ENCODE measurements at places on chromosomes 16 and 17. TPM values are rescaled to one million over a fixed set of nuclear protein-coding genes. Genes with fewer than 3 reads are reported as not detected.

GRCh38 chr17:50210240-50211225 lies 9.1 kb upstream of the COL1A1 start:
- DNase-seq = no peak

GRCh38 chr17:49343273-49343672 lies 18.8 kb downstream of the ZNF652 start:
- peak; percentile 56 for DNase-seq

DNA sequence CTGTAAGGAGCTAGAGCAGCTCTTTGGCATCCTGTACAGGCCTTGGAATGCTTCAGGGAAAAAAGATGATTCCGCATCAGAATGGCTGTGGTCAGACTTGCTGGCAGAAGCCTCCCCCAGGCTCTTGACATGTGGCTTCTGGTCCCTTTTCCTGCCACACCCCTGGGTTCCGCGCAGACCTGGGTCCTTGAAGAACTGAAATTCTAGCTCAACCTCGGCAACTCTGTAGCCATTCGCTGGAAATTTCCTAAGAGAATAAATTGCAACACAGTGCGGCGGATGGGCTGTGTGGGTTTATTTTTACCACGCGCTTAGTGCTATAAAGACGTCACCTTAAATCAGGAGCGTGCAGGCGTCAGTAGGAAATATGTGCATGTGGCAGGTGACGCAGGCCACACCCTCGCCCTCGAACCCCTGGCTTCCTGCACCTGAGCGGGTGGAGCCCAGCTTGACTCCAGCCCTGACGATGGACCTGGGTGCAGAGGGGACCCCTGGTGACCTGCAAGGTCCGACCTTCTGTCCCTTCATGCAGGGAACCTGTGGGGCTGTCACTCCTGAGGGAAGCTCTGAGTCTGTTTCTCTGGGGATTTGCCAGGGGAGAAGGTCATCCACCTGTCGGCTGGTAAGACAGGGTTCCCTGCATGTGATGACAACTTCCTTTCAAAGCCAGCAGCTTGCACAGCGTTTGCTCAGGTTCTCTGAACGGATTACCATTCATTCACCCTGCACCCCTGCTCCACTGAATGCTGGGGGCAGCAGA lies 46.3 kb downstream of the METRNL start:
- peak; percentile 42 for DNase-seq

GRCh38 chr17:249236-249993 lies 68.0 kb upstream of the DOC2B start:
- DNase-seq = no peak

DNA sequence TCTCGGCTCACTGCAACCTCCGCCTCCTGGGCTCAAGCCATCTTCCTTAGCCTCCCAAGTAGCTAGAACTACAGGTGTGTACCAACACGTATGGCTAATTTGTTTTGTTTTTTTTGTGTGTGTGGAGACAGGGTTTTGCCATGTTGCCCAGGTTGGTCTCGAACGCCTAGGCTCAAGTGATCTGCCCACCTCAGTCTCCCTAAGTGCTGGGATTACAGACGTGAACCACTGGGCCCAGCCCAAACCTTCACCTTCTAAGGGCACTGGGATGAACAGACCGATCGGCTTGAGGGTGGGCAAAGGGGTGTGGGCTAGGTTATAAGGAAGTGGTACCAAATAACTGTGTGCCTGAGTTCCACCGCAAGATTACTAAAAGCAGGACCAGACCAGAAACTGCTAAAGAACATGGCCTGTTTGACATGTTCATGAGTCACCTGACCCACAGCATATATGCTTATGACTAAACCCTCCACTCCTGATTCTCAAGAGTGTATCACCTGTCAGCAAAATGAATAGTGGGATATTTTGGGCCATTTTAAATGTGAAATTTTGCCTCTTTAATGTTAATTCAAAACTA lies 8.1 kb downstream of the TMEM97 start:
- DNase-seq = no peak

GRCh38 chr17:28646039-28646754 lies 1.2 kb upstream of the BLTP2 start:
- peak; percentile 53 for DNase-seq

DNA sequence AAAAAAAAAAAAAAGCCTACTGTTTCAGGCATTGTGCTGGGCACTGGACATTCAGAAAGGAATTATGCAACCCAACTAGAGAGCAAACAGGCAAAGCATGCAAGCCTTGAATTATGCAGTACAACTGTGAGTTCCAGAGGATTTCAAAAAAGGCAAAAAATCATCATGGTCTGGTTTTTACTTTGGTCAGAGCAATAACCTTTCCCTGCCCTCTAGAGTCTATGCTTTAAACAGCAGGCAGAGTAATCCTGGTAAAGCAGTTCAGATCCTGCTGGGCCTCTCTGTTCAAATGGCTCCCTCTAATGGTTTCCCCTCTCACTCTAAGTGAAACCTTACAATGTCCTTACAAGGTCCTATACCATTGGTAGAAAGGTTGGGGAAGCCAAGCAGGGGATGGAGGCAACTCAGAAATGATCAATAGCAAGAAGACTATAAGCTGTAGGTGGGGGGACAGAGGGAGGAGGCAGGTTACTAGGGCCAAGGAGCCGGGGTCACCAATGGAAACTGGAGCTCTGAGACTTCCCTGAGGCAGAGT lies 4.6 kb upstream of the TAF15 start:
- peak; percentile 61 for DNase-seq

DNA sequence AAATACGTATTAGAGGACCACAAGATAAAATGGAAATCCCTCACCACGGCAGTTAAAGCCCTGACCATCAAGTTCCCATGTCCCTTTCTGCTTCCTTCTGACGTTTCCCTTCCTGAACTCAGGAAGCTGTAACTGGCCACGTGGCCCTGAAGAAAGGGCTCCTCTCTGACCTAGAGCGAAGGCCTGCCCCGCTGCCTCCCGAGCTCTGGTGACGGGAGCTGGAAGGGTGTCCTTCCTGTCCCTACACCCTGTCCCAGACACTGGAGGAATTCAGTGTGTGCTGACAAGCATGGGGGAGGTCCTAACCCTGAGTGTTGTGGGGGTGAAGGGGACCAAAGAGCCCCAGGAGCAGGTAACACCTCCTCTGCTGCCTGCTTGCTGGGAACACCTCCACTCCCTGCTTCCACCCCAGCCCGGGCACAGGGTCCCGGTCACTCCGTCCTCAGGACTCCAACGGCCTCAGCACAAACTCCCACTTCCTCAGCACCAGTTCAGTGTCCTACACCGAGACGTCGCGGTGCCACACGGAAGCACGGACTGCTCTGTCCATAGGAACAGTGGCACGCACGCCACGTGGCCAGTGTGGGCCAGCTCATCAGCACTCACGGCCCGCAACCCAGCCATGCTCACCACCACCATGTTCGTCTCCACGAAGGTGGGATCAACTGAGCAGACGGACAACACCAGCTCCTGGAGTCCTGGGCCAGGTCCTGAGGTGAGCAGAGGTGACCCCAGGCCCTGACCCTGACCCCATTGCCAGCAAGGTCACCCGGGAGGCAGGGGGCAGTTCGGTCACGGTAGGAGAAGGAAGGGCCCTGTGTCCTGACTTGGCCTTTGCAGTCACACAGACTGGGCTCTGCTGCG lies 16.9 kb downstream of the TMEM235 start:
- no peak for DNase-seq

DNA sequence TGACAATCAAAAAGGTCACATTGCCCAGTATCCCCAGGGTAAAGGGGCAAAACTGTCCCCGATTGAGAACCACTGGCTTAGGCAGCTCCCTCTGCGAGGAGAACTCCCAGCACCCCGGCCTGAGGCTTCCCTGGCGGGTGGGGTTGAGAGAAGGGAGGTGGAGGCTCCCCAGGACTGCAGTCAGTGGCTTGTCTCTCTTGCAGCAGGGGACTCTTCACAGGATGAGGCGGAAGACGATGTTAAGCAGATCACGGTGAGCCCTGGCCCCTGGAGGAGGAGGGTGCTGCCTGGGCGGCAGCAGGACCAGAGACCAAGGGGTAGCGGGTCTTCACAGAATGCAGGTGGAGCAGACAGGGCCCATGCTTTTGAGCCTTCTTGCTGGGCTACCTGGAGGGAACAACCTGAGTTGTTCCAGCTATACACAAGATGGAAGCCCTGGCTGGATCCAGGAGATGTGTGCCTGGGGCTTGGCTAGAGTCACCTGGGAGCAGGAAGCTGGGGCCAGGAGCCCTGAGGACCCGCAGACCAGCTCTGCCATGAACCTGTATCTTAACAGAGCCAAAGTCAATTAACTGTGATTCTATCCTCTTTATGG lies 16.8 kb downstream of the POLR3E start:
- no peak for DNase-seq

GRCh38 chr17:17114592-17115225 lies 72.5 kb downstream of the MPRIP start:
- DNase-seq = no peak

- DNase-seq = peak; percentile 20
Measured at GRCh38 chr16:2429771-2430663, 770 bp downstream of the CCNF start.

DNA sequence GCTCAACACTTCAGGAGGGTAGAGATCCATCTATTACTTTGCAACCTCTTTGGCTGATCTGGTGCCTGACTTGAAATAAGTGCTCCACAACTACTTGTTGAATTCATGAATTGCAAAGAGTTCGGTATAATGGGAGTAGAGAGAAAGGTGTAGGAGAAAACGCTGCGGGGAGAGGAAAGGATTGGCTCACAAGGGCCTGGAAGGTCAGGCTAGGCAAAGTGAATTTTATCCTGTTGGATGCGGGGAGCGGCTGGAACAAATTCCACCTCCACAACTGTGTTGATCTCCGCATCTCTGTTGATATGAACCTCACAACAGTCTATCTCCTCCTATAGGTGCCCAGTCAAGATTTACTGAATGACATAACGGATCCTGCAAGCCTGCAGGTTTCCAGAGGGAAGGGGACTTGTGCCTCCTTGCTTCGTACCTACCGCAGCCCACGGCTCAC lies 684 bp downstream of the SLX4 start:
- DNase-seq = peak; percentile 3

DNA sequence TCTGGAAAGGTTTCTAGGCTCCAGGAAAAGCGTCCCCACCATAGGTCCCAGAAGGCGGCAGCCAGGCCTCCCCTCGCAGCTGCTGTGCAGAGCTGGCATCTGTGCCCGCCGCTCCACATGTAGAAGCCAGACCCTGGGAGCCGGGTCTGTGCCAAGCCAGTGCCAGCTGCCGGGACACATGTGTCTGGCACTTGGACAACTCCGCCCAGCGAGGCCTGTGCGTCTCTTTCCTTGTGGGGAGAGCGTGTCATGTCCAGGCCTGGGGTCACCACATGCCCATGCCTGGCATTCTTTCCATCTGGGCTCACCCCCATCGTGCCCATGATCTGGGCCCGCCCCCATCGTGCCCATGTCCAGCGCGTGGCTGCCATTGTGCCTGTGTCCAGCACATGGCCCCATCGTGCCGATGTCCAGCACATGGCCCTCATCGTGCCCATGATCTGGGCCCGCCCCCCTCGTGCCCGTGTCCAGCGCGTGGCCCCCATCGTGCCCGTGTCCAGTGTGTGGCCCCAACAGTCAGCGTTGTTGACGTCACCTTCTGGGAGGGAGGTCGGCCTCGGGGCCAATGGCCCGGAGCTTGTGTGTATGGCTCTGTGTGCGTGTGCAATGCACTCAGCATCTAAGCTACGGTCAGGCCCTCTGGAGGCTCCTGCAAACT lies 13.3 kb upstream of the ACSF3 start:
- no peak for DNase-seq

- DNase-seq = no peak
Measured at GRCh38 chr17:73420897-73421296, 109.1 kb upstream of the CDC42EP4 start.

DNA sequence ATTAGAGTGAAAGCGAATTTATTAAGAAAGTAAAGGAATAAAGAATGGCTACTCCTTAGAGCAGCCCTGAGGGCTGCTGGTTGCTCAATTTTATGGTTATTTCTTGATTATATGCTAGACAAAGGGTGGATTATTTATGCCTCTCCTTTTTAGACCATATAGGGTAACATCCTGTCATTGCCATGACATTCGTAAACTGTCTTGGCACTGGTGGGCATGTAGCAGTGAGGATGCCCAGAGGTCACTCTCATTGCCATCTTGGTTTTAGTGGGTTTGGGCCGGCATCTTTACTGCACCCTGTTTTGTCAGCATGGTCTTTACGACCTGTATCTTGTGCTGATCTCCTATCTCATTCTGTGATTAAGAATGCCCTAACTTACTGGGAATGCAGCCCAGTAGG lies 58.2 kb downstream of the TANC2 start:
- DNase-seq = no peak

DNA sequence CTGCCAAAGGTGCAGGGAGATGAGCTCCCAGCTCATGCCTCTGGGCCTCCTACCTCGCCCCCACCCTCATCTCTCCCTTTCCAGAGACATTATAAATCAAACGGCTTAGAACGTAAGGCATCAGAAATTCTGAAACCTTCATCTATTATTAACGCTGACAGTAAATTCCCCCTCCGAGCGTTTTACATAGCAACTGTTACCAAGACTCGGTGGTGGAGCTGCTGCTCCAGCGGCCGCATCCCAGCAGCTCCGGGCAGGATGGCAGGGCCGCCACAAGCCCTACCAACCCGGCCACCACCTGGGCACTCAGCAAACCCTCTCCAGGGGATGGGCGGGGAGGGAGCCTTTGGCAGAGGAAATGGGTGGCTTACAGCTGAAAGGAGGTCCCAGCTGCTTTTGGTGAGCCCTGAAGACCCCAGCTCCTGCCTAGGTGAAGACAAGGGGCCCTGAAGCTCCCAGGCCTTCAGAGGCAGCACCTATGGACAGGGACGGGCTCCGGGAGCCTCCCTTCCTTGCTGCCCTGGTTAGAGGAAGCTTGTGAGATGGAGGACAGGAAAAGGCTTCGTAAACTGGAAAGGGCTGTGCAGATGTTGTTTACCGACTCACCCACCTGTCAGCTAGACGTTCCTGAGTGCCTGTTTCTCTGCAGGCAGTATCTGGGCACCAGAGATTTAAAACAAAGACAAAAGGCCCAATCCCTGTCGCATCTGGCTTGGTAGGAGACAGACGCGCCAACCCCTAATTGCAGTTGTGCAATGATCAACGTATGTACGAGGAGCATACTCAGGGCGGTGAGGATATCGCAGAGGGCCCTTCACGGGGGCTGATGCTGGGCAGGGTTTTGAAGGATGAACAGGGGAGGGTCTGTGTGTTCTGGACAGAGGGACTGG lies 76.9 kb downstream of the RAI1 start:
- no peak for DNase-seq

Gene MC1R
- 12.6 TPM for total RNA-seq

Gene ZNF19
- total RNA-seq = 9.3 TPM

Gene DPEP3
- total RNA-seq = 0.91 TPM

Gene PRAC2
- not detected for total RNA-seq

Gene EXOSC6
- total RNA-seq = 43.5 TPM

Gene CDH1
- total RNA-seq = 0.20 TPM

Gene TNRC6C
- total RNA-seq = 112 TPM

Gene HOXB4
- 3.1 TPM for total RNA-seq

Gene KRTAP4-3
- total RNA-seq = not detected

Gene UMOD
- not detected for total RNA-seq

Gene TP53TG3C
- not detected for total RNA-seq

Gene GOSR1
- 59.5 TPM for total RNA-seq
